H1 (cell line): ENCODE measurements at places on chromosomes 6 and 20.

- no peaks in the 10 kb centered on the region for H3K27me3 ChIP-seq
- DNase-seq = no peak
- H3K4me1 ChIP-seq = peaks cover 7% of the 10 kb centered on the region
- H3K4me3 ChIP-seq = no peak overlapping the region
Observed at GRCh38 chr6:34992376-34992775, 103.3 kb downstream of the ANKS1A start.

GRCh38 chr6:128029826-128030225 is 129.0 kb upstream of the THEMIS start:
- H3K36me3 ChIP-seq = no peaks in the 10 kb centered on the region
- H3K27me3 ChIP-seq = no peaks in the 10 kb centered on the region
- H3K27ac ChIP-seq = no peak overlapping the region
- no peak overlapping the region for H3K4me3 ChIP-seq
- no peak for DNase-seq

- no peak overlapping the region for H3K4me3 ChIP-seq
- no peaks in the 10 kb centered on the region for H3K36me3 ChIP-seq
- H3K27ac ChIP-seq = no peak overlapping the region
- H3K4me1 ChIP-seq = peaks cover 2% of the 10 kb centered on the region
- DNase-seq = no peak
Observed at GRCh38 chr6:13877051-13877450, 47.7 kb upstream of the RNF182 start.

DNA sequence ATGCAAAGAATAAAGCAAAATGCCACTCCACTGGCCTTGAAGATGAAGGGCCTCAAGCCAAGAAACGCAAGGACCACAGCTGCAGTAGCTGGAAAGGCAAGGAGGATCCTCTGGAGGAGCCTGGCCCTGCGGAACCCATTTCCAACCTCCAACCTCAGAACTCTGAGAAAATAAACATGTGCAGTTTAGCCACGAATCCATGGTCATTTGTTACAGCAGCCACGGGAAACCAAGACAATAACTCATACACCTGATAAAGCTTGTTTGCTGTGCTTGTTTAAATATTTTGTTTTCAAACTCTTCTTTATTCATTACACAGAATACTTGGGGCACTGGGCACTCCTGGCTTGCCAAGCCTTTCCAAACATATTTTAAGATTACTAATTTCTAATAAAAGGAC is 10.4 kb downstream of the SERPINB6 start:
- H3K27ac ChIP-seq = no peak overlapping the region
- no peak for DNase-seq
- H3K27me3 ChIP-seq = no peaks in the 10 kb centered on the region

DNA sequence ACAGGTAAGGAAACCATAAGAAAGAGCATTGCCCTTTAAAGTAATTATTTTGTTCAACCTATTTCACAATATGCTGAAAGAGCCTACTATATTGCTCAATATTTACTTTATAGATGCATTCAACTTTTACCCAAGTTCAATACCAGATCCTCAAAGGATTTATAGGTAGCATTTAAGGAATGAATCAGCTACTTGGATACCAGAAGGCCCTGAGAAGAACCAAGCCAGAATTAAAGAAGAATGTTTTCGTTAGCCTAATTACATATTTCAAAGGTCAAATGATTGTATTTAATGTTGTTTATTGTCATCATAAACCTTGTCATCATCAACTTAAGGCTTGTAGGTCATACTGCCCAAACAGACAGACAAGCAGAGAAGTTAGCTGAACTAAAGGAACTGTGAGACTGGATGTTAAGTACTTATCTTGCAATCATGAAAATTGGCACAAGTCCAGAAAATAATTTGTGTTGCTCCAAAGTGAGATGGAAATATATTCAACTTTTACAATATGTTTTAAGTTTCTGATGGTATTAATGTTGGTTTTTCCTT is 636.7 kb downstream of the RFPL4B start:
- H3K4me1 ChIP-seq = peaks cover 4% of the 10 kb centered on the region; the same call in 1 of the 2 replicates
- no peak for DNase-seq
- H3K36me3 ChIP-seq = no peaks in the 10 kb centered on the region
- H3K27me3 ChIP-seq = no peaks in the 10 kb centered on the region

DNA sequence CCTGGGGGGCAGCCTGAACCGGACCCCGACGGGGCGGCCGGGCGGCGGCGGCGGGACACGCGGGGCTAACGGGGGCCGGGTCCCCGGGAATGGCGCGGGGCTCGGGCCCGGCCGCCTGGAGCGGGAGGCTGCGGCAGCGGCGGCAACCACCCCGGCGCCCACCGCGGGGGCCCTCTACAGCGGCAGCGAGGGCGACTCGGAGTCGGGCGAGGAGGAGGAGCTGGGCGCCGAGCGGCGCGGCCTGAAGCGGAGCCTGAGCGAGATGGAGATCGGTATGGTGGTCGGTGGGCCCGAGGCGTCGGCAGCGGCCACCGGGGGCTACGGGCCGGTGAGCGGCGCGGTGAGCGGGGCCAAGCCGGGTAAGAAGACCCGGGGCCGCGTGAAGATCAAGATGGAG is 636 bp downstream of the SRF start:
- H3K36me3 ChIP-seq = peaks cover 13% of the 10 kb centered on the region
- H3K4me1 ChIP-seq = peaks cover 9% of the 10 kb centered on the region
- peak overlapping the region; percentile 94 for H3K27ac ChIP-seq
- H3K4me3 ChIP-seq = peak overlapping the region; percentile 93
- H3K27me3 ChIP-seq = peaks cover 4% of the 10 kb centered on the region; the same call in 1 of the 2 replicates

DNA sequence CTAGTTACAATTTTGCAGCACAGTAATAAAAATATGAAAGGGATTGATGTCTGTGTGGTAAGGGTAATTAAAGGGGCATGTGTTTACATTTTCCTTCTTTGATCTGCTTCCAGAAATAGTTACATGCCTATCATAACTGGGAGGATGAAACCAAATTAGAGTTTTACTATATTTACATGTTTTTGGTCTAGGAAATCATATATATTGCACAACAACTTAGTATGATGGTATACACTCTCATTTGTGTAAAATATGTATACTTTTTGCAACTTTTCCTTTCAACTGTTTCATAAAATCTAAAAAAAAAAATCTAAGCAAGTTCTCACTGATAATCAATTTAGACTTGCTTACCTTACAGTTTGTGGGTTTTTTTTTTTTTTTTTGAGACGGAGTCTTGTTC is 32.2 kb downstream of the DCBLD1 start:
- no peaks in the 10 kb centered on the region for H3K36me3 ChIP-seq
- H3K27ac ChIP-seq = no peak overlapping the region
- no peaks in the 10 kb centered on the region for H3K27me3 ChIP-seq
- no peak for DNase-seq
- H3K4me3 ChIP-seq = no peak overlapping the region

- H3K4me1 ChIP-seq = no peaks in the 10 kb centered on the region
- DNase-seq = no peak
- H3K4me3 ChIP-seq = no peak overlapping the region
- H3K27me3 ChIP-seq = no peaks in the 10 kb centered on the region
- no peaks in the 10 kb centered on the region for H3K36me3 ChIP-seq
Observed at GRCh38 chr20:57312138-57312537, 17.5 kb upstream of the SPO11 start.

GRCh38 chr6:128276311-128276710 is 244.1 kb downstream of the PTPRK start:
- no peak overlapping the region for H3K4me3 ChIP-seq
- peaks cover 5% of the 10 kb centered on the region; the same call in 1 of the 2 replicates for H3K4me1 ChIP-seq
- no peaks in the 10 kb centered on the region for H3K36me3 ChIP-seq
- H3K27ac ChIP-seq = no peak overlapping the region

DNA sequence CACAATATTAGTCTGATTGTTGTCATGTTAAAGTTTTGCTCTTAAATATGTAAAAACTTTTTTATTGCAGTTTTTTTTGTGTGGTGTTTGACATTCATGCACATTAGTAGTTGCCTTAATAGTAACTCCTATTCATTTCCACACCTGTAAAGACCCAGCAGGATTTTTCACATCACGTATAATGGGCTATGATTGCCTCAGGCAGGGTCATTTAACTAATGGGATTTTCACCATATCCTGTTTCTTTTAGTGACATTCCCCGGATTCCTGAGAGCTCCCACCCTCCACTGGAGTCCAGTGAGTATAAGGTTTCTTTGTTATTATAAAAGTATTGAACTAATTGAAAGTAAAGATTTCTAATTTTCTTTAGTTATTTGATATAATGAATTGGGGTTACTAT is 359.2 kb downstream of the RIMS1 start:
- H3K27ac ChIP-seq = no peak overlapping the region
- H3K4me1 ChIP-seq = peaks cover 3% of the 10 kb centered on the region
- H3K27me3 ChIP-seq = no peaks in the 10 kb centered on the region
- no peak overlapping the region for H3K4me3 ChIP-seq
- peak; percentile 31 for DNase-seq

DNA sequence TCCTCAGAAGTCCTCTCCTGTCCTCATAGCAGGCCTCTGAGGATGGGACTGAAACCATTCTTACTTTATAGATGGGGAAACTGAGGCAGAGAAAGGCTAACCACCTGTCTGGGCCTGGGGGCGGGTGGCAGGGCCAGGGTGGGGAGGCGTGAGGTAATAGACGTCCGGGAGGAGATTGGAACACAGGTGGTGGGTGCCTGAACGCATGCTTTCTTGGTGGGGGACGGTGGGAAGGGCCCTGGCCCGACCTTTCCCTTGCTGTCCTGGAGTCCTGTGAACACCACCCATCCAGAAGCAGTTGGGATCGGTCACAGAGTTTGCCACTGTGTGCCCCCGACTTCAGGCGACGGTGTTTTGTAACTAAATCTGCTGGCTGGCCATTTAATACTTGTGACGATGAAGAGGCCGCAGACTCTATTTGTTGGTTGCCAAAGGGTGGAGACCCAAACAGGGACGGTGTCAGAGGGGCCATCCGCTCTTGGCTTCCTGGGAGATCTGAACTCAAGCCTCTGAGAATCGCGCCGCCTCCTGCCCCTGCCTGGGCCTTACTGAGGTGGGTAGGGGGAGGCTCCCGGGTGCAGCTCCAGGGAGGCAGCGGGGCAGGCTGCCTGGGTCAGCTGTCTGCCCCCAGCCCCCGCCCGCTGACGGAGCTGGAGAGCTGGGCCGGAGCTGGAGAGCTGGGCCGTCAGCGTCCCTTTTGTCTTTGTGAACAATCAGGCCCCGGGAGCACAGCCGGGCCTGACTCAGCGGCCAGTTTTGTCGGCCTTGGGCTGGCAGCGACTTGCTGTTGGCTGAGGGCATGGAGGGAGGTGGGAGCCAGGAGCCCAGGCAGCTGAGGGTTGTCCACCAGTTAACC is 4.1 kb downstream of the RBM38 start:
- no peak for DNase-seq
- H3K4me3 ChIP-seq = no peak overlapping the region
- peaks cover 15% of the 10 kb centered on the region; the same call in 1 of the 2 replicates for H3K36me3 ChIP-seq
- 0 out of 2 replicates have a peak, but pooled peaks cover 4% of the 10 kb centered on the region for H3K27me3 ChIP-seq

DNA sequence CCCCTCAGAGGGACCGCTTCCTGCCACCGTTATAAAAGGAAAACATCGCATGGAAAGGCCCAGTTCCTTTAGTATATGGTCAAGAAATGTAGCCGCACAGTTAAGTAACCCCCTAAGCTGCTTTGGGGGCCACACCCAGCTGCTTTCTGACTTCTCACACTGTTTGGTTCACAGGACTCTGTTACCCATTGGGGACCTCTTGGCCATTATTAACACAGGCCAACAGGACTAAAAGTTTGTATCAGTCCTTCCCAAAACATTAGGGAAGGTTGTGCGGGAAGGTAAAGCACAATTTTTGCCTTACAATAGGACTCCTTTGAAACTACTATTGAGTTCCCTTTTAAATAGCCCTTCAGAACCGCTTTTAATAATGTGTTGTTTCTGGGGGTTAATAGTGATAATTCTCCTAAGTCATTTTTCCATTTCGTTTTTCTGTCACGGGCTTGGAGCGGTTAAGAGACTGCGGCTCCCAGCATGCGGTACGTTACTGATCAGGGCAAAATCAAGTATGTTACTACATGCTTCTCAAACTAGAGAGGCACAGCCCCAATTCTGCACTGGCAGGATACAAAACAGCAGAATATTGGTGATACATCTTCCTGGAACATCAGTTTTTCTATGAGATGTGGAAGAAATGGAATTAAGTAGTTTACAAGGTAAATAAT is 668 bp upstream of the RPP40 start:
- 0 out of 2 replicates have a peak, but pooled peaks cover 3% of the 10 kb centered on the region for H3K36me3 ChIP-seq
- no peak overlapping the region for H3K27ac ChIP-seq
- peak overlapping the region; percentile 65 for H3K4me3 ChIP-seq

DNA sequence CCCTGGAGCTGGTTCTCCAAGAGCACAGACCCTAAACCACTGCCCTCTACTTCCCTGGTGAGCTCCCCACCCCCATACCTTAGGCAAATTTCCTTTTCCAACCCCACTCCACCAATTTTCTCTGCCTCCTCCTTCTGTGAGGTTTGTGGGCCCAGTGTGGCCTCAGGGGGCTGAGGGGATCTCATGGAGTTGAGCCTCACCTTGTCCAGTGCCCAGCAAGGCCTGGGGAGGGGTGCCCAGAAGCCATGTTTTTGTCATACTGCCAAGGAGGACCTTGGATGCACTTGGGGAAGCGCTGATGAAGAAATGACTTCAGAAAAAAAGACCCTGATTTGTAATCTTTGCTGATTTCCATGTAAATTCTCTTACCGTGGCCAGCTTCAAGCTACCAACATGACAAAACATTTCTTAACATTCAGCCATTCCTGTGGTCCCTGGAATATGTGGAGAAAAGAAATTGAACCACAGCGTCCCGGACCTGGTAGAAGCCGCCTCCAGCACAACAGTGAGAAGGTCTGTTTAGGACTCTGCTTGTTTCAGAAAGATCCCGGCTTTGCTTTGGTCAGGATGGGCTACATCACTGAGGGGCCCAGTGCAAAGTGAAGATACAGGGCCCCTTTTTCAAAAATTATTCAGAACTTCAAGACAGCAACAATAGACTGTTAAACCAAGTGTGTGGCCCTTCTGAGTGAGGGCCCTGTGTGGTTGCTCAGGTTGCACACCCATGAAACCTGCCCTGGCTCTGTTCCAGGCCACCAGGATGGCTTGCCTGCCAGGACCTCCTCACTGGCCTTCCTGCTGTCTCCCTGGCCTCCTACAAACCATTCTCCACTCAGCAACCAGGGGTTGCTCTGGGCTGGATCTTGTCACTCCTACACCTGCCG is 52.5 kb downstream of the CHMP4B start:
- peaks cover 5% of the 10 kb centered on the region; the same call in 1 of the 2 replicates for H3K4me1 ChIP-seq
- no peaks in the 10 kb centered on the region for H3K36me3 ChIP-seq
- no peak overlapping the region for H3K27ac ChIP-seq
- H3K27me3 ChIP-seq = no peaks in the 10 kb centered on the region

- H3K27ac ChIP-seq = no peak overlapping the region
- H3K36me3 ChIP-seq = no peaks in the 10 kb centered on the region
- H3K4me3 ChIP-seq = no peak overlapping the region
- no peaks in the 10 kb centered on the region for H3K27me3 ChIP-seq
Observed at GRCh38 chr20:52746770-52747169, 225.4 kb upstream of the TSHZ2 start.

- DNase-seq = no peak
- no peak overlapping the region for H3K27ac ChIP-seq
- no peaks in the 10 kb centered on the region for H3K27me3 ChIP-seq
- H3K36me3 ChIP-seq = no peaks in the 10 kb centered on the region
- H3K4me1 ChIP-seq = 0 out of 2 replicates have a peak, but pooled peaks cover 4% of the 10 kb centered on the region
Observed at GRCh38 chr6:52746213-52746612, 17.1 kb downstream of the GSTA2 start.
